ENCODE measurements at places on chromosomes 2 and 18.

- DNase-seq: no peak
Observed at GRCh38 chr2:127942002-127942401, 56.2 kb upstream of the AMMECR1L start.

GRCh38 chr2:8796315-8796848, 41.0 kb downstream of the KIDINS220 start:
- no peak for DNase-seq

GRCh38 chr18:59643740-59644139, 53.5 kb downstream of the CCBE1 start:
- DNase-seq: no peak

- DNase-seq: no peak
Observed at GRCh38 chr2:106143495-106144215, 50.4 kb downstream of the UXS1 start.

DNA sequence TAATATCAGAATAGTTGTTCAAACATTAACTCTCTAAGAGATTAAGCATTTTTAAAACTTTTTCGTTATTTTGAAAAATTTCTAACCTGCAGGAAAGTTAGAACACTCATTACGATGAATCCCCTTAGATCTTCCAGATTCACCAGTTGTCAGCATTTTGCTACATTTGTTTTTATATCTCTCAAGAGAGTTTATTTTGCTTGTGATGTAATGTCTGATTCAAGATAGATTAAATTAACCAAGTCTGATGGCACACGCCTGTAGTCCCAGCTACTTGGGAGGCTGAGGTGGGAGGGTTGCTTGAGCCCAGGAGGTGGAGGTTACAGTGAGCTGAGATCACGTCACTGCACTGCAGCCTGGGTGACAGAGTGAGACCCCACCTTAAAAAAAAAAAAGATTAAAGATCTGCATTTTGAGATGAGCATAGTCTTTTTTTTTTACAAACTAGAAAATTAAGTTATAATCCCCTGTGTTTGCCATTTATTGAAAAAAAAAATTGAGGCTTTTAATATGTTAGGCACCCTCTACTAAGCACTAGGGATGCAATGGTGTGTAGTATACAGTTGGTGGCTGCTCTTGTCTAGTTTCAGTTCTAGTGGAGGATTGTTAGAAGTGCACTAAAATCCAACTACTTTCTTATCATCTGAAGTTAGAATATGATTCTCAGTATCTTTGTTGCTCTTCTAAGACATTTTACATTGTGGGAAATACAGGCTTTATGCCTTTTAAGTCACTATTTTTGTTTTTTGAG, 20.9 kb downstream of the RAB10 start:
- no peak for DNase-seq

DNA sequence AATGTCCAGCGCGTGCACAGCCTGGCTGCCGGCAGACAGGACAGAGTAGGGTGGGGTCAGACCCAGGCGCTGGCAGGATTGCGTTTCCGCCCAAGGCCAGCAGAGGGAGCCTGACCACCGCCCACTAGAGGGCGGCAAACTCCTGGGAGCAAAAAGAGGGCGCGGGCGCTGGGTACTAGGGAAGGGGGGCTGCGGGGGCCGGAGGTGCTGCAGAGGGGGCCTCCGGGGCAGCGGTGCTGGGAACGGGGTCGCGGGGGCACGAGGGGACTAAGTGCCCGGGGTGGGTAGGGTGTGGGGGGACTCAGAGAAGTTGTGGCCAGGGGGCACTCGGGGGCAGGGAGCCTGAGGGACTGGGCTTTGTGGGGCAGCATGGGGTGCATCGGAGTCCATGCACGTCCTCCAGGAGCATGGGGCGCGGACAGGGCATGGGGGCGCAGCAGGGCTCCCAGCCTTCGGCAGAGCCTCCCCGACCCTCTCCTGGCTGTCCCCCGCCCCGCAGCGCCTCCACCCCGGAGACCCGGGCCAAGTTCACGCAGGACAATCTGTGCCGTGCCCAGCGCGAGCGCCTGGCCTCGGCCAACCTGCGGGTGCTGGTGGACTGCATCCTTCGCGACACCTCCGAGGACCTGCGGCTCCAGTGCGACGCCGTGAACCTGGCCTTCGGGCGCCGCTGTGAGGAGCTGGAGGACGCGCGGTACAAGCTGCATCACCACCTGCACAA, 3.2 kb downstream of the TEKT4 start:
- no peak for DNase-seq

- DNase-seq: no peak
Observed at GRCh38 chr18:9691235-9691634, 16.9 kb upstream of the RAB31 start.

- no peak for DNase-seq
Observed at GRCh38 chr2:222943820-222944219, 83.0 kb downstream of the ACSL3 start.

- no peak for DNase-seq
Observed at GRCh38 chr2:69567157-69567908, 76.2 kb downstream of the AAK1 start.

DNA sequence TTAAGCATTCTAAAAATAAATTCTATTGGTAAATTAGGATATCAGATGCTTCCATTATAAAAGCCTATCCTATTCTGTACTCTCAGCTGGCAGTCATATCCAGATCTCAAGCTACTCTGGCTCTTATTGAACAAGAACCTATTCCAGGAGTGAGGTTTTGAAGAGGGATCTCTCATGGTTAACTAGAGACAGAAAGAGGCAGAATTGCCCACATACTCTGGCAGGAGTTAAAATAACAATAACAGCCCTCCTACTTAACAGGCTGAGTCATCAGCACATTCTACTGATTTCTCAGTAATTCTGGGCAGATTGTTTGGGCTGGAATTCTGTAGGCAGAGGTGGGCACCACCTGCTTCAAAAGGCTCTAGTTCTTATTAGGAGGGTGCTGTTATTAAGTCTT, 142.0 kb upstream of the UNC80 start:
- DNase-seq: no peak

DNA sequence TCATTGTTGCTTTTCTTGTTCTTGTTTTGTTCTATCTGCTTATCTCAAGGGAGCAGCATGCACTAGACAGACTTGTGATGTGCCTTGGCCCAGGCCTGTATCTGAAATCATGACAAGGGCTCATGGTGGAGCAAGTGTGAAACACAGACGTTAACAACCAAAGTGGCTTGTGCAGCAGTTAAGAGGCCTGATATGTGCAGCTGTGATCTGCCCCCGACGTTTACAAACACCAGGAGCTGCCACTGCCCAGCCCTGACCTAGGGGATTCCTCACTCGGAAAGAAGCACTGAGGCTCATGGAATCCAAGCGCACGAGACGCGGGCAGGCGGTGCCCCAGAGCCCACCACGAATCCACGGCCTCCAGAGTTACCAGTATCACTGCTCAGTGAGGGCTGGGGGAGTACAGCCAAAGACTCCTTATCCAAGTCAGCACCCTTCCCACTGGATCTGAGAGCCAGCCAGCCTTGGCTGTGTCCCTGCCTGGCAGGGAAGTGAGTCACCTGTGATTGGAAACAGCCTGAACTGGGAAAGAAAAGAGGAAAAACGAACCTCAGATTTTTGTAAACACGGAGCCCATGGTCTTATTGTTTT, 62.3 kb upstream of the SNTG2 start:
- DNase-seq: no peak

GRCh38 chr2:3466482-3466863, 52.9 kb downstream of the ADI1 start:
- no peak for DNase-seq

DNA sequence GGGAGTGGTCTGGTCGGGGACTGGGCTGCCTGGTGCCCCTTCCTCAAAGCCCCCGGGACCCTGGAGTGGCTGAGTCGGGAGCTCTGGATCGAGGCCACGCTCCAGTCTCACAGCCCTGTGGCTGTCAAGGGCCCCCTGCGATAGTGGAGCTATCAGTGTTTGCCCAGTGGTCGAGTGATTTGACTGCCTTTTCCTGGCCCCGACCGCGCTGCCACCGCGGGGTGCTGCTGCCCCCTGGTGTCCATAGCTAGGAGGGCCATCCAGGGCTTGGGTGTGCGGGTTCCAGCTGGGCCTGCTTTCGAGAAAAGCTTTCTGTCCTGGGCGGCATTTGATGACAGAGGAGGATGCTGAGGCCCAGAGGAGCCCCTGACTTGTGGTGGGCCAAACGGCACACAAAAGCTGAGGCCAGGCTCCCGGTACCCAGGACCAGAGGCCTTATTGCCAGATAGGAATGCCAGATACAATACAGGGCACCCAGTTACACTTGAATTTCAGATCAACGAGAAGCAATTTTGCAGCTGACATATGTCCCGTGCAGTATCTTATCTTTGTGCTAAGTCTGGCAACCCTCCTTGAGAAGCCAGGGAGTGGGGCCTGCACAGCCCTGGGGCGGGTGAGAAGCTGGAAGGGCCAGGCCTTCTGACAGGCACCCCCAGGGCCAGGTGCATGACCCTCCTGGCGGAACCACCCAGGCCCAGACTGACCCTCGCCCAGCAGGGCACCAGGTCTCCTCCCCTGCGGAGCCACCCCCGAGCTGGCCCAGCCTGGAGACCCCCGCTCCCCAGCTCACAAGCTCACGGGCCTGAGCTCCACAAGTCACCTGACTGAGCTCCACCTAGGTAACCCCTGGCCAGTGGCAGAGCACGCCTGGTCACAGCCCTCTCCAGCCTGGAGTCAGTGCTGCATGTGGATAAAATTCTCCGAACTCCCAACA, 13.0 kb downstream of the ODC1 start:
- DNase-seq: peak; percentile 68

GRCh38 chr18:7677001-7677400, 109.9 kb downstream of the PTPRM start:
- DNase-seq: no peak

DNA sequence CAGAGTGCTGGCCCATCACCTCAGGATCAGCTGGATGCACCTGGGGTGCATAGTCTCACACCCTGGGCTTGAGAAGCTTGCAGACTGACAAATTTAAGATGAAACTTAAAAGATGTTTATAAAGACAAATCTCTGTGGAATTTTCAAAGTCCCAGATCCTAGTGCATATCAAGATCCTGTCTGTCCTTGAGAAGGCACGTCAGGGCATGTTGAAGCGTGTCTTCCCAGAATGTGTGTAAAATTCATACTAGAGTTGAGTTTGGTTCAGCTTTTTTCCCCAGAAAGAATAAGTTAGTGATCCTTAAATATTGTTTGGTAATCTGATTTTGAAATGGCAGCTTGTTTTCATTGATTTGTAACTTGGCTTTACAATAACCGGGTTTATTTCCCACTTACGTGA, 27.5 kb downstream of the INSIG2 start:
- DNase-seq: no peak

DNA sequence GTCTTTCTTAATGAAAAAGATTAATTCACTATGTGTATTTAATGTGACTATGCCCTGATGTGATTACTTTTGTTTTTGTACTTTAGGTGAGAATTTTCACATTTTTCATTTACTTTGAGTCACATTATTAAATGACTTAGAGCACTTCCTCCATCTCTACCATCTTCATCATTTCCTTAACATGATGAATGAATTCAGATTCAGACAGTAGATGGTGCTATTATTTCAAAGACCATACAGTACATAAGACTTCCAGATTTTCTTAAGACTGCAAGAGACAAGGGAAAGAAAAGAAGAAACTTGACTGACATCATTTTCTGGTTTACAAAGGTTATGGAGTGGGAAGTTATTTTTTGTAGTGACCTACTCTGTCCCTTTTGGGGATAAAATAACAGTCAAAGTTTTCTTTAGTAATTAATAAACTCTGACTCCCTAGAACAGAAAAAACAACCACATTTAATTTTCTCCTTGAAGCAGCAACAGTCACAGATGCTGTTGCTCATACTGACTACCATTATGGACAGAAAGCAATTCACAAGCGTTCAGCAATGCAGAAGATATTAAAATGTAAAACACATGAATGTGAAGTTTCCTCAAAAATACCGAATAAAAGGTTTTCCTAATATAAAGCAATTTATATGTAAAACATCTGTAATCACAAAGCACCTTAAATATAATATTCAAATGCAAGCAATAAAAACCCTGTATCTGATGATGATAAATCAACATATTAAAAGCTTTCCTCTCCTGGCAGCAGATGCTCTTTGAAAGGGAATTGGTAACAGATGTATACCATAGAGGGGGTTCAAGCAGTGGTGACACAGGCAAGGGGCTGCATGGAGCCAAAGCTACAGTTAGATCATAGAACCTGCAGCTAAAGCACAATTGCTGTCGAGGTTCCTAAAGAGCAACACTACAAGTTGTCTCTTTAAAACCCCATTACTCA, 1010.9 kb upstream of the NXPH2 start:
- no peak for DNase-seq

- DNase-seq: no peak
Observed at GRCh38 chr18:46113751-46114150, 9.6 kb downstream of the HAUS1 start.

DNA sequence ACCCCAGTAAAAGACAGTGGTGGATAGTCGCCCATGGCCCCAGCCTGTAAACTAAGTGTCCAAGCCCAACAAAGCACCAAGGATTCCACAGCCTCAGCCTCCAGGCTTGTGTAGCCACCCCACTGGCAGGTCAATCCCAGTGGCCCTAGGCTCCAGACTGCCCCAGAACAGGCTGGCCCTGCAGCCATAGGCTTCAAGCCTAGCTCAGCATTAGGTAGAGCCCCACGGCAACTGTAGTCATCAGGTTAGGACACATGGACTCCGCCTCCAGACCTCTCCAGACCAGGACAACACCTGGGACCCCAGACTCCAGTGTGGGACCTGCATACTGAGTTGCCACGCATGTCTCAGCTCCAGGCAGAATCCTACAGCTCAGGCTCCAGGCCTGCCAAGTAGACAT, 1590.6 kb upstream of the DDX18 start:
- no peak for DNase-seq

DNA sequence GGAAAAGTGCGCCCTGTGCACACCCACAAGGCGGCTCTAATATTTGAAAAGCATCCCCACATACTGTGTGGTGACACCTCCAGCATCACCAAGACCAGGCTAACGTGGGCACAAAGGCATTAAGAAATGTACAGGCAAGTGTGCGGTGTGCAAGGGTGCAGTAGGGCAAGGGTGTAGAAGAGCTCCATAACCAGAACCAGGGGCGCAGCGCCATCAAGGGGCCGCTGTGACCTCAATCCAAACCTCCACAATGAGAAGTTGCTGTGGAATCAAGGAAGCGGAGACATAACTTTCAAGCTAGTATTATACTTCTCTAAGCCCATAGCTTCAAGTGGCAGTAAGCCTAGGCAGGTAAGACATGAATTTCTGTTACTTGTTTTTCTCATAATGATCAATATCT, 13.0 kb downstream of the L3MBTL4 start:
- DNase-seq: no peak

DNA sequence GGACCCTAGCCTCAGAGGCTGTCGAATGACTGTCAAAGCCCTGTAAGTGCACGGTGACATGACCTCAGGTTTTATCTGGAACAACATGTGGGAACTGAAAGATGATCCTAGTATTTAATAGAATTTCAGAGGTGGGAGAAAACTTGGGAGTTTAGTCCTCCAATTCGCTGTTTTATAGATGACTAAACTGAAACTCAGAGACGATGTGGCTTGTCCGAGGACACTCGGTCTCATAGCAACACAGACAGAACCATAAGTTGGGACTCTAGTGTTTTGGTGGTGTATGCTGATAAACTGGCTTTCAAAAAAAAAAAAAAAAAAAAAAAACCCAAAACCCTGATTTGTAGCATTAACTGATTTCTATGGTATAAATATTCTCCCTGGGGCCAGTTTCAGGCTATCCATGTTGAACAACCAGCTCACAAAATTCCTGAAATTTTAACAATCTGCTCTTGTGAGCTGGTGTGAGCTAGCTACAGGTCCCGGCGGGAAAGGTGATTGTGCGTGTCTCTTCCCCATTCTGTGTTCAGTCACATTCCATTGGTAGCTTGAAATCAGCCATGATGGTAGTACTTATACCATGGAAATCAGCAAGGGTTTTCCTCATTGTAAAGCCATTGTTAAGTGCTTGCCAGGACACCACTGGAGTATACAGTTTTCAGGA, 195.5 kb upstream of the EPAS1 start:
- DNase-seq: no peak
